ENCODE measurements at places on chromosomes 13 and 19. TPM values are rescaled to one million over a fixed set of nuclear protein-coding genes. Genes with fewer than 3 reads are reported as not detected.

The USF2 gene
- 88.0 TPM for total RNA-seq

The WDR87 gene
- not detected for total RNA-seq

DNA sequence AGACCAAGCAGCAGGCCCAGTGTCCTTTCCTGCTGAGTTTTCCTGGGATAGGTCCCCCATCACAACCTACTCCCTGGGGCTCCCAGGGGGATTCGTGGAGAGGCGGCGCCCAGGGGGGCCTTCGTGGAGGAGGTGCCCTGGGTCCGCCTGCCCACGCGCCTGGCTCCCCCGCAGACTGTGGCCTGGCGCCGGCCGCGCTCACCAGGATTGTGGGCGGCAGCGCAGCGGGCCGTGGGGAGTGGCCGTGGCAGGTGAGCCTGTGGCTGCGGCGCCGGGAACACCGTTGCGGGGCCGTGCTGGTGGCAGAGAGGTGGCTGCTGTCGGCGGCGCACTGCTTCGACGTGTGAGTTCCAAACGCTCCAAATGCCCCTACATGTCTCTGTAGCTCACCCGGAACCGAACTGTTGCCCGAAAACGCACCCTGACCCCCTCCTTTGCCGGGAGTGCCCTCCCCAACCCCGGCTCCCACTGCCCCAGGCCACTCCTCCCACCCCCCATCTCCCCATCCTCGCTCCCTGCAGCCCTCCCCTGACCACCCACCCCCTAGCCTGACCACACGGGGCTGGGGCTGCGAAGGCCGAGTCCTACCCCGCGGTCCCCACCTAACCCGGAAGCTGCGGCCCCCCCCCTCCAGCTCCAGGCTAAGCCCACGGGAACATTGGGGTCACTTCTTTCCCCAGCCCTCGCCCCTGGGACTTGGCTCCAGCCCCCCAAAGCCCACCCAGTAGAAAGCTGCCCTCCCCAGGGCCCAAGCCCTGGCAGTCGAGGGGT is 3.3 kb downstream of the TIMM13 start:
- no peak for DNase-seq

DNA sequence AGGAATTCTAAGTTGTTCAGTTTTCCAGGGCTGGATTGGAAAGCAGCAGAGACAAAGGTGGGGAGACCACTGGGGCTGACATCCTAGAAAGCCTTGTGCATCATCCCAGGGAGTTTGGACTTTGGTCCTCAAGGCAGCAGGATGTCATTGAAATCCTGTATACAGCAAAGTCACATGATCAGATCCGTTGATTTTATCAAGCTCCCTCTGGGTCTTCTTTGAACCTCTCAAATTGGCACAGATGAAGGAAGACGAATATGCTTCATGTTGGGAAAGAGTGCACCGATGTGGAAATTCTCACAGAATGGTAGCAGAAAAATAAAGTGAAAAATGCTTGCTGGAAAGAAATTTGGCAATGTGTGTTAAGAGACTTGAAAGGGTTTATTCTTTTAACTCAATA is 149.8 kb upstream of the TMTC4 start:
- DNase-seq = no peak
